NCI-H187 treated with DMSO at 0.1 percent for 48 hours (cell line): ENCODE measurements at places on chromosomes 5 and 9.

DNA sequence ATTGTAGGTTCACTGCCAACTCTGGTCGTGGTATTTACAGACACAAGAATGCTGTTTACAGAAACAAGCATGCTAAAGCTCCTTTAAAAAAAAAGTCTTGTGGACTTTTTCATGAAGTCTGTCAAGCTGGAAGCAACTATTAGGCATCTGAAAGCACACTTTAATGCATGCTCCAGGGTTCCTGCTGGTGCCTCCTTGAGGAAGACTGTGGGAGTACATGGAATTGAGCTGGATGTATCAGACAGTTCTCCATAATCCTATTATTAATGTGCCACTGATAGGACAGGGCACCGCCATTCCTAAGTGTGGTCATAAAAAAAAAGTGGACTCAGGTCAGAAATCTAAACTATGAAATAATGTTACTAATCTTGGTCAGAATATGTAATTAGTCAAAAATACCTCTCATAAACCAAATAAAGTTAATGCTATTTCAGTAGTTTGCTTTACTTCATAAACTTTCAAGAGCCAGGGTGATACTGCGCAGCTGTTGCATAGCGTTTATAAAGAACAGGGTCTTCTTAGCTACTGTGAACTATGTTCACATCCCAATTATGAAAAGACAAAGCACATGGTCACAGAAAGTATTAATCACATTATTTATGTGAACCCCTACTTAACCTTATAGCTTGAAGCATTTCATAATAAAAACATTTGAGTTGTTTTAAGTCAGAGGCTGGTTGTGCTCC is 390.8 kb upstream of the PTGER4 start:
- no peak for DNase-seq

GRCh38 chr9:137454597-137455358 is 4.4 kb downstream of the NSMF start:
- no peak for DNase-seq

DNA sequence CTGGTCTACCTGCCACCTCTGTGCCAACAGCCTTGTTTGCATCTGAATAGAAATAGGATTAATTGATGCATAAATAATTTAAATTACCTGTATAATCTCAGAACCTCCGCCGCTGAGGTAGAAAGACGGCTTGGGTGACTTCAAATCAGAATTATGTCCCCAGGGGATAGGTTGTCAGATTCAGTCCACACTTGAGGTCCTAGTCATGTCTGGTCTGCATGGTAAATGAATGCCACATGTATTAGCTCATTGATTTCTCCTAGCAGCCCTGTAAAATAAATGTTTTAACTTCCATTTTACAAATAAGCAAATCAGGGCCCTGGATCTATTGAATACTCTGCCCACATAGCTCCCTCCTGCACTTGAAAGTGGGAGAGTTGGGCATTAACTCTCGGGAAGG is 368.0 kb upstream of the WWC1 start:
- no peak for DNase-seq

DNA sequence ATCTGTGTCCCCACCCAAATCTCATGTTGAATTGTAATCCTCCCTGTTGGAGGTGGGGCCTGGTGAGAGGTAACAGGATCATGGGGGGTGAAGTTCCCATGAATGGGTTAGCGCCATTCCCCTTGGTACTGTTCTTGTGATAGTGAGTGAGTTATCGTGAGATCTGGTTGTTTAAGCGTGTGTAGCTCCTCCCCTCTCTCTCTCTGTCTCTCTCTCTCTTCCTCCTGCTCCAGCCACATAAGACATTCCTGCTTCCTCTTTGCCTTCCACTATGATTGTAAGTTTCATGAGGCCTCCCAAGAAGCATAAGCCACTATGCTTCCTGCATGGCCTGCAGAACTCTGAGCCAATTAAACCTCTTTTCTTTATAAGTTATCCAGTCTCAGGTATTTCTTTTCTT is 28.8 kb downstream of the C5orf15 start:
- DNase-seq, result no peak

GRCh38 chr9:38000735-38001134 is 68.3 kb downstream of the SHB start:
- DNase-seq, result no peak

DNA sequence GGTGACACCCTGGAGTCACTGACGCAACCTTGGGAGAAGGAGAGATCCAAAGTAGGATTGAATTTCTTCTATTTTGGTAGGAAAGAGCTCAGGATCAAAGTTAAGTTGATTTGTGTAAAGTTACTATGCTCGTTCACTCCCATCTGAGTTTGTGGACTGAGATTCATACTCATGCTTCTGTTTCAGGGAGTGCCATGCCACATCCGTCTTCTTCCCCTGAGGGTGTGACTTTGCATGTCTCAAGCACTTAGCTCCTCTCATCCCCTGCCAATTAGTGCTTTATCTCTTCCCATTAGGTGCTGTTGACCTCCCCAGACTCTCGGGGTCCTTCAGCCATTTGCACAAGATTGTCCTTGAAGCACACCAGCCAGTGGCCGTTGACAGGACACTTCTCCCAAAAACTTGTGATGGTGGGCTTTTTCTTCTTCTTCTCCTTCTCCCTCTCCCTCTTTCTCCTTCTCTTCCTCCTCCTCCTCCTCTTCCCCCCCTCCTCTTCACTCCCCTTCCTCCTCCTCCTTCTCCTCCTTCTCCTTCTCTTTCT is 232.2 kb upstream of the KLF4 start:
- no peak for DNase-seq

- no peak for DNase-seq
Observed at GRCh38 chr5:180468732-180469585, 25.2 kb upstream of the CNOT6 start.

GRCh38 chr5:55618318-55618717 is 83.6 kb upstream of the PLPP1 start:
- DNase-seq, result no peak

GRCh38 chr5:115838885-115839518 is 2.4 kb downstream of the ATG12 start:
- DNase-seq, result peak; percentile 12

DNA sequence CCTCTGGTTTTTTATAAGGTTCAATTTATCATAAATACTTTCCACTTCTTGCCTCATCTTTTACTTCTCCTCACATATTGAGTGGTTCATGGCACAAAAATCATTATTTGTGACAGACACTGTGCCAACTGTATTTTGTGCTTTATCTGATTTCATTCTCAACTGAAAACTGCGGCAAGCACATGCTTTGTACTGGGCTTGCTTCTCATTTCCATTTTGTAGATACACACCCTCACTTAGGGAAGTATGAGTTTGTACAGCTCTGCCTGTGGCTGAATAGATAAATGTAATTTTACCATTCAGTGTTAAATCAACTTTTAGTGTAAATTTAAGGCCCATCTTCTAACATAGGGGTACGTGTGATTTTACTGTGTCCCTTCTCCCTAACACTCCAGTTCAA is 83.6 kb downstream of the ANXA2R start:
- no peak for DNase-seq

DNA sequence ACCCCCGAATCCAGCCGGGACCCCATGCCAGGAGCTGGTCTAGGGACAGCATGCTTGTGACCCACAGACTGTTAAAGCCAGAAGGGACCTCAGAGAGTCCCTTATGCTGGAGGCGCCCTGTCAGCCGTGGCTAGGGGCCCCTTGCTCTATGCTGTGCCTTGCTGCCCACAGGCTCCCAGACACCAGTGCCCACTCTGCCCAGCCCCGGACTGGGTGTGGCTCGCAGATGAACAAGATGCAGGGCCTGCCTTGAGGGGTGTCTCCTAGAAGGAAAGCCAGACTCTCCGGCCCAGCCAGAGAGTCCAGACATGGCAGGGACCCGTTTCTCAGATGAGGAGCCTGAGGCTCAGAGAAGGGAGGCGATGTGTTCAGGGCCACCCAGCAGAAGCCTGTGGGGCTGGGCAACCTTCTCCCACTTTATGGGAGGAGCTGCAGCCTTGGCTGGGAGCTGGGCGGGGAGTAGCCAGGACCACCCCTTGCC is 85.7 kb downstream of the LMX1B start:
- DNase-seq, result no peak

GRCh38 chr5:124605541-124605940 is 140.9 kb downstream of the ZNF608 start:
- no peak for DNase-seq

DNA sequence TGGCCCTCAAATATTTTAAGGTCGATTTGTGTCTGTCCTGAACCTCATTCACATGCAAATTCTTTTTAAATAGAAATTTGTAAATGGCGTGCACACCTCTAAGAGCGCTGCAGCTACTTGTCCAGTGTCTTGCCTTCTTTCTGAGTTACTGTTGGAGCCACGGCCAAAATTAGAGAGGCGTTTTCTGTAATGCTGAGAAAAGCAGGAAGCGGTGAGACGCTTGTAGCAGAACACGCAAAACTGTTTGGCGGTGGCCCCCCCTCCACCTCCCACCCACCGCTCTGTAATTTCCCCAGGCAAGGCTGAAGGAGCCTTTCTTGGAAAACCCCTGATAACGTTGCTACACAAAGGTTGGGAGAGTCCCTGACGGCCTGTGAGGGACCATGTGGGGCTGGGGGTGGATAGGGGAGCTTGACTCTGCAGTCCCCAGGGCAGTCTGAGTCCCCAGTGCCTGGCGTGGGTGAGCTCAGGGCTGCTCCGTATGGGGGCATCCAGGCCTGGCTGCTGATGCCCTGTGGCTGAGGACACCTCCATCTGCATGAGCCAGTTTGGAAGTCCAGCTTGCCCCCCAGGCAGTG is 96.5 kb downstream of the GADD45G start:
- DNase-seq, result no peak

- no peak for DNase-seq
Observed at GRCh38 chr5:14838396-14839319, 32.9 kb downstream of the ANKH start.

DNA sequence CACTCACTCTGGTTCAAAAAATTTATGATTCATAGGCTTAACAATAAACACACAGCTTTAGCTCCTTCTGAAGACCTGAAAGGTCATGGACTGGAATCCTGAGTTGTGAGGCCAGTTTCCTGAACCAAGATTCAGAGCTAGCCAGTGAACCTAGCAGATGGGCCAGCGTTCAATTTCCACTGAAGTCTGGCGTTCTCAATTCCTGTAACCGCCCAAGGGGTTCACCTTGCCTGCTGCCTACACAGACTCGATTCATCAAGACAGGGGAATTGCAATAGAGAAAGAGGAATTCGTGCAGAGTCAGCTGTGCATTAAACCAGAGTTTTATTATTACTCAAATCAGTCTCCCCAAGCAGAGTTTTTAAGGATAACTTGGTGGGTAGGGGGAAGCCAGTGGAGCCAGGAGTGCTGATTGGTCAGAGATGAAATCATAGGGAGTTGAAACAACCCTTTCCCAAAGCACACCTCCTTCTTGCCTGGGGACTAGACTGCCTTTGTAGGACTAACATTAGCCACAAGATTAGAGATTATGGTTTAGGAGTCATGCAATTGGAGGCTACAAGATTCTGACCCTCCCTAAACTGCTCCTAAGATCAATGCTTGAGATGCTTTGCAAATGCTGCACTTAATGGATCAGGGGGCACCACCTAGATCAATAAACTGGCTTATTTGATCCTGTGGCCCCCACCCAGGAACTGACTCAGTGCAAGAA is 117.5 kb upstream of the SHB start:
- DNase-seq, result no peak

GRCh38 chr9:127173063-127173462 is 50.6 kb upstream of the ANGPTL2 start:
- DNase-seq, result no peak

DNA sequence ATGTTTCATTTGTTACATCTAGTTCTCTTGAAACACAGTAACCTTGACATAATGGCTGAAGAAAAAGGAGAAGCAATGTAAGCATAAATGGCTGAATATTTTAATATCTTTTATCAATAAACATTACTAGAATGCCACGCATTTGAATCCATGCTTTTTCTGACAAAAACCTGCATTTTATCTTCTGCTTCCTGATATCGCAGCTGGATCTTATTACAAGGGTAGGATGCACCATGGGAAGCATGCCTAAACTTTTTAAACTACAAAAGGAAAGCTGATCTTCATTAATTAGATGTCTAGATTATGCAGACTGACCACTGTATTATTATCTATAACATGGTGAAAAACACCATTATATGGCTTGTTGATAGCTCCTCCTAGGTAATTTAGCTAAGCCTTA is 156.6 kb downstream of the SLF1 start:
- DNase-seq, result no peak

DNA sequence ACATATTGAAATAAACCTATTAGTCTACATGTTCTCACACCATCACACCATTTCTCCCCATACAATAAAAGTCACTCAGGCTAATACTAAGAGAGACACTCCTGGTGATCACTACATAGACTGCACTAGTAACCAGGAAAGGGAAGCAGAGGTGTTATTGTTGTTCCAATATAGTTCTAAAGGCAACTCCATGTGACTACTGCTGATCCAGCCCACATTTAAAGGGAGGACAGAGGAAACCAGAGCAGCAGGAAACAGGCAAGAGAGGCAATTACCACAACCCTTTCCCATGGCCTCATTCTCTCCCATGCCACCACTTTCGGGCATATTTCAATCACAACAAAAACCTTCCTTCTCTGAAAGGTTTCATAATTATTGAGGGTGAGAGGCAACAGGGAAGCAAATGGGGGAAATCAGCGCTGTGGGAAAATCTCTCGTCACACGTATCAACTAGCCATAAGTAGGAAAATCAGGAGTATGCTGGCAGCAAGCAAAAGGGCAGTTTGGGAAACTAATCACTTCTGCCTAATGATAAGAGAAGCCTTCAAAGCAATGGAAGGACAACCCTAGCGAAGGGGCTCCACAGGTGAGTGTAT is 1.8 kb downstream of the UBAP2 start:
- no peak for DNase-seq

- DNase-seq, result no peak
Observed at GRCh38 chr5:60597572-60598320, 102.2 kb downstream of the DEPDC1B start.

DNA sequence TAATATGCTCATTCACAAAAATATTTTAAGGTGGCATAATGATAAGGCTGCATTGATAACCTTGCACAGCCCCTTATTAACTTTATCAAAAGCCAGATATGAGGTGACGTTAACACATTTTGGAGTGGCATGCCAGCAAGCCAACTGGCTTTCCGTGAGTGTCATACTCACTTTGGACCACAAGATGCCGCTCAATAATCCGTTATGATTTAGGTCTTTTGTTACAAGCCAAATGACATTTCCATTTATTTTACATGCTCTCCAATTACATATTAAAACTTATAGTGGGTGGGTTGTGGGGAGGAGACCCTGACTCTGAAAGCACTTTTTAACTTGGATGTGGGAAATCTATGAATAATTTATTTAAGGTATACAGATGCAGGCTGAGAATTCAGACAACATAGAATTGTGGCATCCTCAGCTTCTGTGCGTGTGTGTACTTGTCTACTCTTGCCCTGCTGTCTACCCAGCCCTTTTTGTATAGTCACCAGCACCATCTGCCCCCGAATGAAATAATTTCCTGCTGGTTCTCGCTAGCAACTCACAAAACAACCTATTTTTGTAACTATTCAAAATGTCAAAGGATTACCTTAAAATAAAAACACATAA is 305.1 kb downstream of the PSAT1 start:
- DNase-seq, result peak; percentile 38

- DNase-seq, result no peak
Observed at GRCh38 chr9:129489838-129490582, 130.9 kb downstream of the C9orf50 start.

- DNase-seq, result no peak
Observed at GRCh38 chr5:17021602-17021932, 85.5 kb upstream of the MYO10 start.
